AG04450 (cell line): ENCODE measurements at places on chromosomes 6 and 20. TPM values are rescaled to one million over a fixed set of nuclear protein-coding genes. Genes with fewer than 3 reads are reported as not detected.
A peak's percentile ranks its signal among the peaks of the same experiment; 100 is the strongest.

DNA sequence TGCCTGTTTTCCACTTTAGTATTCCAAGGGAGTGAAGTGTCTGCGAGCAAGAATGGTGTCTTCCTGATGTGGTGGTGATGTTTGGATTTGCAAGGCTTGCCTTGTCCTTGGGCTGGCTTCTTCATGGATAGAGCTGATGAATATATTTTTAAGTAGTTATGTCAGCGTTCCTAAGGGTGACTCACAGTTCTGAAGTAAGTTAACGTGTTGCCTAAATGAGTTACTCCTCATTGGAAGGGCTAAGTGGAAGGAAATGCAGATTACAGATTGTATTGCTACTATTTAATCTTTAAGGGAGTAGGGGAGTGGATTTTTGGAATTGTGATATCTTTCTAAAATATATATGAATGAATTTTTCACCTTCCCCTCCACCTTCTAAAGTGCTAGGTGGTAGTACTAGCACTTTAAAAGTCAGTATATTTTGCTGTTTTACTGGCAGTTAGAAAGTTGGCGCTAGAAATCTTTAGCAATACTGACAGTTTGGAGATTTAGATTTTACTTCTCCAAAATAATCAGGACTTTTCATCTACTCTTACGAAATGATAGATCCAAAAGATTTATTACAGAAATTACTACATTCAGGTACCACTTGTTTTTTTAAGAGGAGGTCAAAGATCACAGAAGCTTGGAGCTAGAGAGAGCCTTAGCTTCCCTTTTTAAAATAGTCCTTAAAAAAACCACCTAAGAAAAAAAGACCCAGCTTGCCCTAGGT, 197.4 kb downstream of the JARID2 start:
- DNase-seq: peak; percentile 72

DNA sequence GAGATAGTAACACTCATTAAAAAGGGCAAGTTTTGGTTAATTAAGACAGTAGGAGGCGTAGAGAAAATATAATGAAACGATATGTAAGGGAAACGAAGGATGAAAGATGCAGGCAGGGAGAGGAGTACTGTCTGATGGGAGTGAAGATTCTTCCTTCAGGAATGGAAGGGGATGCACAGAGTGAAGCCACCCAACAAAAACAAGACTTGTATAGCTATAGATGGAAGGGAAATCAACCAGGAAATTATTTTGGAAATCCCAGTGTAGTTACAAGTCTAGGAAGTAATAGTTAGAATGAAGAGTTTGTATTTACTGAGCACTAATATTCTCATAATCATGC, 19.7 kb upstream of the HLA-DRB1 start:
- DNase-seq: no peak

DNA sequence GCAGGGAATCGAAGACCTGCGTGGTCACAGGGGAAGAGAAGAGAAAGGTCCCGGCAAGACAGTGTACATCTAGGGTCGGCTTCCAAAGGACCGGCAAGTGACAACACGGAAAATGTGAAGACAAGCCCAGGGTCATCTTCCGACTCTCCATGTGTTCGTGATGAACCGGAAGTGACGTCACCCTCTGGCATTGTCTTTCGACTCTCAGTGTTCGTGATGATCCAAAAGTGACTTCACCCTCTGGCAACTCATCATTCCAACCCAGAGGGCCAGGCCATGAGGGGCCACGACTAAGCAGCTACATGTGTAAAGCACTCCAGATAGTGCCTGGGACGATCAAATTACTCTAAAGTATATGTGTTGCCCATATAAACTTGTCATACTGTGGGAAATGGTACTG, 290.8 kb downstream of the THBS2 start:
- no peak for DNase-seq

DNA sequence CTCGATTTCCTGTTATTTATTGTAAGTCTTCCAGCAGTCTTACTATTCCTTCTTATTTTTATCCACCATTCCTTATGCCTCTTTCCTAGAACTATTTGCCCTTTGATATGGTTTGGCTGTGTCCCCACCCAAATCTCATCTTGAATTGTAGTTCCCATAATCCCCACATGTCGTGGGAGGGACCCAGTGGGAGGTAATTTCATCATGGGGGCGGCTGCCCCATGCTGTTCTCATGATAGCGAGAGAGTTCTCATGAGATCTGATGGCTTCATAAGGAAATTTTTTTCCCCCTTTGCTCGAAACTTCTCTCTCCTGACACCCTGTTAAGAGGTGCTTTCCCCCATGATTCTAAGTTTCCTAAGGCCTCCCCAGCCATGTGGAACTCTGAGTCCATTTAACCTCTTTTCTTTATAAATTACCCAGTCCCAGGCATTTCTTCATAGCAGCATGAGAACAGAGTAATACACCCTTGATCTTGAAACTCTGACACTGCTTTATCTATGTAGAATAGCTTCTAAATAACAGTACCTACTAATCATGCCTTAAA, 48.8 kb downstream of the PLN start:
- no peak for DNase-seq

The ISM1 gene
- polyA plus RNA-seq: not detected in 2 replicates

DNA sequence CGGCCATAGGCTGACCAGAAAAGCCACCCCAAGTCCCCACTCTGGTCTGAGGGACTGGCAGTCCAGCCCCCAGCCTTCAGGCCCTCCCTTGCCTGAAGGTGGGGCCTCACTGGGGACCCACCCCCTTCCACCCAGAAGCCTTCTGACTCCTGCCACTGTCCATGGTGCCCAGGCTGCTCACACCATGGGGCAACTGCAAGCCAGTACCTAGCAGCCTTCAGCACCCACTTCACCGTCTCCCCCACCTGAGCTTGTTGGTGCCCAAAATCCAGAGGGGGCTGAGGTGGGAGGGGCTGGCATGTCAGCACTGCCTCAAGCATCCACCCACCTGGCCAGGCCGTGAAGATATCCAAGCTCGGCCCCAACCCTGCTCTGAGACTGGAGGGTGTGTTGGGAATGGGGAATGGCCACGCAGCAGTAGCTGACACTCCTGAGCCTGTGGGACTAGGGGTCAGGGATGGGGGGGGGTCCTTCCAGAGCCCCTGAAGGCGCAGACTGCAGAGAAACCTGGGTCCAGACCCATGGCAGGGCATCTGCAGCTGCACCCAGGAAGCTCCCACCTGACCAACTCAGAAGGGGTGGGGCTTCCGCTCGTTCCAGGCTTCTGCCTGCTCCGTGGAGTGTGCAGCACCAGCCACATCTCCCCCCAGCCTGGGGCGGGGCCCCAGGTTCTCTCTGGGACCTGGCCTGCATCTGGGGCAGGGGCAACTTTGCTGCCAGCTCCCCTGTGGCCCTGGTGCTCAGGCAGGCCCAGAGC, 942.1 kb upstream of the EPHA7 start:
- DNase-seq: no peak

DNA sequence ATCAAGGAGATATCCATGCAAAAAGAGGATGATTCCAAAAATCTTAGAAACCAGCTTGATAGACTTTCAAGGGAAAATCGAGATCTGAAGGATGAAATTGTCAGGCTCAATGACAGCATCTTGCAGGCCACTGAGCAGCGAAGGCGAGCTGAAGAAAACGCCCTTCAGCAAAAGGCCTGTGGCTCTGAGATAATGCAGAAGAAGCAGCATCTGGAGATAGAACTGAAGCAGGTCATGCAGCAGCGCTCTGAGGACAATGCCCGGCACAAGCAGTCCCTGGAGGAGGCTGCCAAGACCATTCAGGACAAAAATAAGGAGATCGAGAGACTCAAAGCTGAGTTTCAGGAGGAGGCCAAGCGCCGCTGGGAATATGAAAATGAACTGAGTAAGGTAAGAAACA, 10.1 kb upstream of the SNRNP48 start:
- no peak for DNase-seq

The LST1 gene
- not detected in 2 replicates for polyA plus RNA-seq

DNA sequence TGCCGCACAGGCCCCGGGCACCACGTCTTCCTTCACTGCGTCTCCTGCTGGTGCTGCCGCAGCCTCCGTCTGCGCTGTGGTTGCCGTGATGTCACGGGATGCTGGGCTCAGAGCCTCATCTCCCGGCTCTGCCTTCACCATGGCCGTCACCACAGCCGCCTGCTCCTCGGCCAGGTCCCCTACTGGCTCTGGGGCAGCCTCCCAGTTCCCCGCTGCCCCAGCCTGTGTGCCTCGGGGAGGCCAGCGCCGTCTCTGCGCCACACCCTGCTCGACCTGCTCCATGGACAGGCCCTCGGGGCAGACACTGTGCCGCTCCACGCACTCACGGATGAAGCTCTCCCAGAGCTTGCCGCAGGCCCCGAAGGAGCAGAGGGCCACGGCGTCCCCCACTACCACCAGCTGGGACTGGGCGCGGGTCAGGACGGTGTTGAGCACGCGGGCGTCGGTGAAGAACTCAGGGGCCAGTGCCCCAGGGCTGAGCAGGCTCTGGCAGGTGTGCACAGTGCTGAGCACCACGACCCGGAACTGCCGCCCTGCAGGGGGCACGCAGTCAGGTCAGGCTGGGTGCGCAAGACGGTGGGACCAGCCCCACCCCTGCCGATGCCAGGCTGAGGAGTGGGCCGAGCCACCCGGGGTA, 8.2 kb downstream of the HELZ2 start:
- no peak for DNase-seq

DNA sequence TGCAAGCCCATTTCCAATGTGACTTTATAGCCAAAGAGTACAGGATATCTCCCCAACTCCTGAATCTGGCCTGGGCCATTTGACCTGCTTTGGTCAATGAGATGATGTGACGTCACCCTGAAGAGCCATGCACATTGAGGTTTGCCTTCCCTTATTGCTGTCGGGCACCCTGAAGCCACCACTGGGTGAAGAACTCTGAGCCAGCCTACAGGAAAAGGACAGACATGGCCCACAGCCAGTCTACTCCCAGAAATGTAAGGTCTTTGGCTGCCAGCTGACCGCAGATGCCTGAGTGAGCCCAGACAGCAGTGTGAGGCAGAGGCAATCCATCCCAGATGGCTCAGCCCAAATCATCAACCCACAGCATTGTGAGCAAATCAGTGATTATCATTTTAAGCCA, 3.7 kb upstream of the SYNDIG1 start:
- DNase-seq: no peak

The OGFRL1 gene
- polyA plus RNA-seq: 12.8 and 16.6 TPM in 2 replicates

DNA sequence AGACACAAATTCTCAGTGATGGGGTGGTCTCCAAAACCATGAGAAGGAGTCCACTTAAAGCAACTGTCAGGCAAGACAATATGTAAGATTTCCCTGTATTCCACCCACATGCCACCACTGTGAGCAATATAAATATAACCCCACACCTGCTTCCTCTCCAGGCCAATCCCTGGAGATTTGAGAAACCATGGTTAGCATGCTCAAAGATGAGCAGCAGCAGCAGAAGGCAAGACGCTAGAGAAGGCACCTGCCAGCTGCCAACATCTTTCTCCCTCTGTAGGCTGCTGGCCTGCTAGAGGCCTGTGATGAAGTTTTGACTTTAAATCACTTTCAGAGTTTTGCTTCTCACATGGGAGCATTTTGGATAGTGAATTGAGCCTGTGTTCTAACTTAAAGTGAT, 7.9 kb upstream of the SOD2 start:
- DNase-seq: no peak

- no peak for DNase-seq
These were observed 764 bp downstream of the BAG6 start for GRCh38 chr6:31651602-31652191.

DNA sequence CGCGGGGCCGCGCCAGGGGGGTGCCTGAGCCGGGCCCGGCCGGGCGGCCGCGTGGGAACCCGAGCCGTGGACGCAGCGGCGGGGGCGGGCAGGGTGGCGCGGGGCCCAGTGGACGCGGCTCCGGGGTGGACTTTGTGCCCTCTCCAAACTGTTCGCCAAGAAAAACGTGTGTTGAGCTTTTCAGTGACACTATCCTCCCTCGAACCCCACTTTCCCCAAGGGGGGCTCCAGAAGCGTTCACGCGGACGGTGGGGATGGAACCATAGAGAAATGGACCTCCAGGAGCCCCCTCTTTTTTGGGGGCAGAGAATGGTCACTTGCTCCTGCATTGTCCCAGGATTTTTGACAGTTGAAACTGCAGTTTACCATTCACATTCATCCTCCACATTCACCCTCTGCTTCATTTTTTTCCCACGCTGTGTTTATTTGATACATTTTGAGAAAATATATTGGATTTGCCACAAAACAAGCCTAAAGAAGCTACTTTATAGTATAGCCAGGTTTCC, 2.9 kb upstream of the HIVEP1 start:
- no peak for DNase-seq

The ANGPT4 gene
- not detected in 2 replicates for polyA plus RNA-seq

DNA sequence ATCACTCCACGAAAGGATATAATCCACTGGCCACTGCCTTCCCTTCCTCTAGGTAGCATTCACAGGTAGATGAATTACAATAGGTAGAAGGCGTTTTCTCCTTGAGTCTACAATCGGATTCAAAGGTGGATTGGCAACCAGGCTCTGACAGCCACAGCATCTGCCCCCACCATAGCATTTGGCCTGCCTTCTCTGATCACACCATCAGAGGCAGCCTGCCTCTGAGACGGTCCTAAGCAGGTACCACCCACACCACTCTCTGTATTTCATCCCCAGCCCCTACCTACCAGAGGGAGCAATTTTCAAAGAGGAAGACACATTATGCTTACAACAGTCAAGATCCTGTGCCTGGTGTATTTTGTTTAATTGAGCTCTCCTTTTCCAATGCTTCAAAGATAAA, 210.5 kb upstream of the SPTLC3 start:
- DNase-seq: no peak

GRCh38 chr6:158085261-158086053, 82.6 kb downstream of the SERAC1 start:
- no peak for DNase-seq

DNA sequence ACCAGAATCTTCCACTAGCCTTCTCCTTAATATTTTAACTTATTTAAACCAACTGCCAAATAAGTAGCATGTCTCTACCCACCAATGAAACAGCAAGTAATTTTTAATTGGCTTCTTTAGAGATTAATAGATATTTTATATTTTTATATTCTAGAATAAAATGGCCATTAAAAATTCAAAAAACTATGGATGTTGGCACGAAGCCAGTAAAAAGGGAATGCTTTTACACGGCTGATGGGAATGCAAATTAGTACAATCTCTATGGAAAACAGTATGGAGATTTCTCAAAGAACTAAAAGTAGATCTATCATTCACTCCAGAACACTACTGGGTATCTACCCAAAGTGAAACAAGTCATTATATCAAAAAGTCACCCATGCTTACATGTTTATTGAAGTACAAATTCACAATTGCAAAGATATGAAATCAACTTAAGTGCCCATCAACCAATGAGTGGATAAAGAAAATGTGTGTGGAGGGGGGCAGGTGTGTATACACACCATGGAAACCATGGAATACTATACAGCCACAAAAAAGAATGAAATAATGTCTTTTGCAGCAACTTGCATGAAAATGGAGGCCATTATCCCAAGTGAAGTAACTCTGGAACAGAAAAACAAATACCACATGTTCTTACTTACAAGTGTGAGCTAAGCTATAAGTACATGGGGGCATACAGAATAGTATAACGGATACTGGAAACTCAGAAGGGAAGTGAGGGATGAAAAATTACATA, 15.1 kb downstream of the SHPRH start:
- no peak for DNase-seq
